ENCODE measurements at places on chromosomes 13 and 19.
A peak's percentile ranks its signal among the peaks of the same experiment; 100 is the strongest.

GRCh38 chr13:70666883-70667556 is 558.8 kb upstream of the KLHL1 start:
- DNase-seq: no peak

DNA sequence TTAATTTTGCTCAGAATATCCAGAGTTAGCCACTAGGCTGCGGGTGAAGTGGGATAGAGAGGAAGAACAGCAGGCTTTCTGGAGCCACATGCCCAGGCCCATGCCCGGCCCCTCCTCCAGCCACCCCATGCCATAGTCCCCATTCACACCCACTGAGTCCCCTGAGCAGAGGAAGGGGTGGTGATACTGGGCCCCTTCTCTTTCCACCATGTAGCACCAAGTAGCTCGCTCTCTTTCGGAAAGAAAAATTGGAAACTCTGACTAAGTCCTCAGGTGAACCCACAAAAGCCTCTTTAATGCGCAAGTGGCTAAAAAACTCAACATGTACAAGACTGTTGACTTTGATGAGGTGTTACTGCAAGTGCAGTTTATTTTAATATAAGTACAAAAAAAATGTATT is 76.7 kb upstream of the GPR183 start:
- DNase-seq: peak; percentile 41

DNA sequence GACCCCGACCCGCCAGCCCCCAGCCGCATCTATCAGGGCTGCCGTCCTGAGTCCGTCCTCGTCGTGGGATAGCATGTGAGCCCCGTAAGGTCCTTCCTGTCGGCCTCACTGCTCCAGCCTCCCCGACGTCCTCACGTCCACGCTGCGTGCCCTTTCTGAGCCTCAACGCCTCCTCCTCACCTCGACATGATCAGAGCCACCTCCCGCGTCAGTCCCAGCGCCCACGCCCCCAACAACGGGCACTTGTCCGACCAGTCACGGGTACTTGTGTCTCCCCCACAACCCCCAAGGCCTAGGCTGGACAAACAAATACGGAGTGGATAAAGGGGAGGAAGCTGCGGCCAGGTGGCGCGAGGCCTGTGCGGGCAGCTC is 665 bp downstream of the ZNF497 start:
- peak; percentile 59 for DNase-seq

DNA sequence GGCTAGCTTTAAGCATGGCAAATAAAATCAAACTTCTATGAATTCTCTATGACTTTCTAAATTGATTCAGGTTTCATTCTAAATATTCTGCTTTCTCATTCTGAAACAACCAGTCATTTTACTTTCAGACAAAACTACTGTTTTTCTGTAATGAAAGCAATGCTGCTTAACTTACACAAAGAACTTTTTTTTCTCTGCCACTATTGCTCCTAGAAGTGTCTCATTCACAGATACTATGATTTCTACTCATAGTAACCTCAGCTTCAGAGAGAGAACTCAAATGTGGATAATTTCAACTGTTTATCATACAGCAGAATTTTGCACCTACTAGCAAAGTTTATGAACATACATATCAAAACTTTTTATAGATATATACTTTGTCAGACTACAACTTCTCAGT is 724.6 kb downstream of the SLITRK5 start:
- DNase-seq: peak; percentile 5

- no peak for DNase-seq
Observed at GRCh38 chr13:42707586-42707985, 73.8 kb upstream of the FAM216B start.
